ENCODE measurements at places on chromosomes 13 and 19.

DNA sequence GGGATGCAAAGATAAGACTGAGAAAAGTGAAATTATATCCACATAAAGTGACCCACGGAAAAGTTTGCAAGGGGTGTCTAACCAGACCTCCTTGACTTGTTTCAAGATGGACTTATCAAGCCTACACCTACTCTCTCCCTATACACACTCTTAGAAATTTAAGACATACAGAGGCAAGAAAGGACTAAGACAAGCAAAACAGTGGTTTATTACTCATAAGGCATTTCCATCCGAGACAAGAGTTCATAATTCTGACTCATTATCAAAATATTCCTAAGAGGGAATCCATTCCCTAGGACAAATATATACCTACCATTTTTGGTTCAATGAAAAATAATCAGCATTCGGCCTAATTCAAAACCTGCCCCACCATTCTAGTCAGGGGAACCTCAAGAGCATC is 232.6 kb upstream of the GPC6 start:
- no peak for DNase-seq

DNA sequence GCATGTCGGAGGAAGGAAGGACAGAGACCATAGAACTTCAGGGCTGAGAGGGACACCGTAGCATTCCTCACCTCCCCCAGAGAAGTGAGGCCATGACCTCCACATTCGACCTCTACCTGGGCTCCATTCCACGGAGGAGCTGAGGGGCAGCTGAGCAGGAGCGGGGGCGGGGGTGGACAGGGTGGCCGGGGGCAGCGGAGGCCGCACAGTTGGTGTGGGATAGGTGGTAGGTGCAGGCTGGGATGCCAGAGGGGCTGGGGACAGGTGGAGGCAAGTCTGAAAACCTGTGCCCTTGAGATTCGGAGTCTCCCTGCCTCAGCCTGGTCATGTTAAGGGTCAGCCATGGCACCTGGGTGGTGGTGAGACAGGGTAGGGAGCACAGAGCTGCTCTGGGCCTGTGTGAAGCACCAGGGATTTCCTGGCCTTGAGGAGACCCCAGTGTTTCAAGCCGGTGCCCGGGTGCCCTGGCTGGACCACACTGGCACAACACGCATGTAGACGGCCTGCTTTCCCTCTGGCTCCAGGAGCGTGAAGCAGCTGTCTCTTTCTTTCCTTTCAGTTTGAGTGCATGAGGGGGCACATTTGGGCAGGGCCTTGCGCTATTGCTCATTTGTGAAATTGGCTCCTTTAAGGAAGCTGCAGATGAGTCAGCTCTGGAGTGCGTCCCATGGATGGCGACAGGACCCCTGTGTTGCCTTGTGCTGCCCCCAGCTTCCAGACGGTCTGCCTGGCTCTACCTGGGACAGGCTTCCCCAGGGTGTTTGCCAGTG is 51.8 kb downstream of the TSSK6 start:
- DNase-seq, result no peak

DNA sequence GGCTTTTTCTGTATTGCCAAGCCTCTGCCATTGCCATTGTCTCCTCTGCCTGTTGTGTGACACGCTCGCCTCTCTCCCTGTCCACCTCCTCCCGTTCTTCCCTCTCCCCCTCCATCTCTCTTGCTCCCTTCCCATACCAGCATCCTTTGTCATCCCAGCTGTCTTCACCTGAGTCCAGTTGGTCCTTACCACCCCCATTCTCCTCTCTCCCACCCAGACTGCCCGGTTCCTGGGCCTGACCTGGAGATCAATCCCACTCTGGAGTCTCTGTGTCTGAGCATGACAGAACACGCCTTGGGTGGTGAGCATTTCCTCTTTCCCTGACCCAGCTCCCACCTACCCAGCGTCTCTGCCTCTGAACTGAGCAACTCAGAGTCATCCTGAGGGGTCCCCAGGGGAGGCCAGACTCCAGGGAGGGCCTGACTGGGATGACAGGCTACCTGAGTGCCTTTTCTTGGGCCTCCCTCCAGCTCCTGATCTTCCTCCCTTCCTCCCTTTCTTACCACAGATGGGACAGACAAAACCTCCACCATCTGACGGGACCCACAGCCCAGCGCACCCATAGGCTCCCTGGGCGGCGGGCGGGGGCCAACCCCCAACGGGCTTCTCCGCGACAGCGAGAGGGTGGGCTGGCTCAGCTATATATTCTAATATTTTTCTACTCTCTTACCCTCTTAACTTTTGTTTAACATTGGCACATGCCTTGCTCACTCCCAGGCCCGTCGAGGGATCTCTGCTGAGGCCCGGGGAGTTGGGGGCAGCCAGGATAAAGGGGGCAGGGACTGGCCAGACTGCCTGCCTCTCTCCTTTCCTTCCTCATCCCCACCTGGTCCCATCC is 7.7 kb downstream of the PAF1 start:
- no peak for DNase-seq

GRCh38 chr19:18895038-18895823 is 727 bp downstream of the CERS1 start:
- DNase-seq, result no peak

DNA sequence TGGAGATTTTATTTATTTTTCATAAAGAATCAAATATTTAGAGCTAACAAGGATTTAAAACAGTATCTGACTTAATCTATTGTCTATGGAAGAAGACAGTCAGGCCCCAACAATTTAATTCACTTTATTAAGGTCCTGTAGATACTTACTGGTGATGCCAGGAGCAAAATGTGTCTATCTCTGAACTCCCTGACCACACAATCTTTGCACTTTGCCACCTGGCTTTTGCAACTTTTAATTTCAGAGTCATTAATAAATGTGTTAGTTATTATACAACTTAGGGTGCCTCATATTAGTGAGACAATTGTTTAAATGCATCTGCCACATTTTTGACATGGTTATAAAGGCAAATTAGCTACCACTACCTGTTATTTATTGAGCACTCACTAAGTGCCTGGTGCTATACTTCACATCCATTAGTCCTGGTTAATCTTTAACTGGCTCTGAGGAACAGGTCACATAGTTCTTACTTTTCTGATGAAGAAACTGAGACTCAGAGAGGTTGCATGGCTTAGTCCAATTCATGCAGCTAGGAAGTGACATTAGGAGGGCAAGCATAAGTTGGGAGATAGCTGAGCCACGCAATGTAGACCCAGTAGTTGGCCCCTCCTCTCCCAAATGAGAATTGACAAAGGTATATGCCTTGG is 297.9 kb downstream of the DCT start:
- DNase-seq, result no peak

- no peak for DNase-seq
Measured at GRCh38 chr13:45108716-45109101, 11.6 kb upstream of the GTF2F2 start.

DNA sequence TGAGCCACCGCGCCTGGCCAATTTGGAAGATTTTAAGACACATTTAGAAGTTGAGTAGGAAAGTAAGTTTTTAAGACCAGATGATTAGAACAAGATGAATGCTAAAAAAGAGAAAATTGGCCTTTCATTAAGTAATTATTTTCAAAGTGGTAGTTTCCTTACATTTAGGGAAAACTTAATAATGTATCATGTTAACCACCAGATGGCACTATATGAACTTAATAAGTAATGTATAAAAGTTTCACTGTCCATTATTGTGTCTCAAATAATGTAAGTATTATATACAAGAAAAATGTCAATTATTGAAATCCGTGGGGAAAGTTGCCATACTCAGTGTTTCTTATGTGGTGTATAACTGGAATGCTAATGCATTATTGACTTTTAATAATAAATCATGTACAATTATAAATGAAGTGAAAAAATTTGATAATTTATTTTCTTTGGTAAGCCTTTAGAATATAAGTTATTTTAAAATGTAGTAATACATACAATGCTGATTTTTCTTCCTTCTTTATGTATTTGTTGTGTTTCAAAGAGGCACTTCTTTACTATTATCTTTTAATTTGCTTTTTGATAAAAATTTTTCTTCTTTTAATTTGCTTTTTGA is 29.2 kb downstream of the COG6 start:
- DNase-seq, result no peak

DNA sequence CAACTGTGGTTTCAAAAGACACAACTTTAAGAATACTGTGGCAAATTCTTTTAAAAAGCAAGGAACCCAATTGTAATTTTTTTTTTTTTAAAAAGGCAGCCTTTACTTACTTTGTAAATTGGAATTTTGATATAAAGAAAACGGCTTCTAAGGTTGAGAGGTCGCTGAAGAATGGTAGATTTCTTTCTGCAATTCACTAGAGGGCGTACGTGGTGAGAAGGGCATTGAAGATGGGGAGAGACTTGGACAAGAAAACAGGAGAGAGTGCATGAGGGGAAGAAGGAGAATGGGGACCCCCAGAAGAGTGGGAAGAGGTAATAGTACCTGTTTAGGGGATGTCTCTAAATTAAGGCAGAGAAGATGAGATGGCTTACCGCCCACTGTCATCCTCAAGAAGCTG is 33.5 kb upstream of the PABPC3 start:
- DNase-seq, result no peak

- DNase-seq, result no peak
Measured at GRCh38 chr19:48490981-48491792, 20.4 kb downstream of the LMTK3 start.

- no peak for DNase-seq
Measured at GRCh38 chr19:43316591-43317319, 36.7 kb upstream of the CD177 start.

GRCh38 chr13:33375421-33375820 is 89.9 kb upstream of the STARD13 start:
- DNase-seq, result no peak

- no peak for DNase-seq
Measured at GRCh38 chr13:29564373-29564772, 31.1 kb downstream of the SLC7A1 start.

DNA sequence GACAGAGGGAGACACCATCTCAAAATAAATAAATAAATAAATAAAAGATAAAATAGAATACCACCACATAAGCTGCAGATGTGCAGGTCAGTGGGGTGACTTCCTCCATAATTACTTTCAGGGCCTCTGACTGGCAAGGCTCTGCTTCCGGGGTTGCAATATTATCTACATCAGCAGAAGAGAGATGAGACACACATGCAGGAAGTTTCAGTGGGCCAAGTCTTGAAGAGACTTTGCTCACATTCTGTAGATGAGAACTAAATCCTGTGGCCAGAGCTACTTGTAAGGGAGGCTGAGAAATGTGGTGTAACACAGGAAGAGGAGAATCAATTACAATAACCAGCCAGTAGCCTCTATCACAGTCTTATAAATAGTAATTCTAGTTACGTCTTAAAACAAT is 89.9 kb upstream of the MAB21L1 start:
- DNase-seq, result no peak

- DNase-seq, result no peak
Measured at GRCh38 chr13:109586509-109587346, 199.7 kb downstream of the IRS2 start.

DNA sequence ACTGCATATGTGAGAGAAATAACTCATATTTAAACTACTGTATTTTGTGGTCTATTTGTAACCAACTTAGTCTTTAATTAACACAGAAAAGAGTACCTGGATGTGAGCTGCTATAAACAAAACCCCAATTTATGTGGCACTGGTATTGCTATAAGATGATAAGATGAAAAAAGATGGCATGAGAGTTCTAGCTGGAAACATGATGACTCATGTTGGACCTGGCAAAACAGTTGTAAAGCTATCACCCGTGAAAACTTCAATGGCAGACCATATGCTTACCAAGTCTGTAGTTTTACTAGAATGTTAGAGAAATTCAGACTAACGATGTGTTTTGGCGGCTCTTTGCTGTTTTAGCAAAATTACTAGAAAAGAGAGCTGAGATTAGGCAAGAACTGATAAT is 69.6 kb upstream of the PCDH9 start:
- no peak for DNase-seq

DNA sequence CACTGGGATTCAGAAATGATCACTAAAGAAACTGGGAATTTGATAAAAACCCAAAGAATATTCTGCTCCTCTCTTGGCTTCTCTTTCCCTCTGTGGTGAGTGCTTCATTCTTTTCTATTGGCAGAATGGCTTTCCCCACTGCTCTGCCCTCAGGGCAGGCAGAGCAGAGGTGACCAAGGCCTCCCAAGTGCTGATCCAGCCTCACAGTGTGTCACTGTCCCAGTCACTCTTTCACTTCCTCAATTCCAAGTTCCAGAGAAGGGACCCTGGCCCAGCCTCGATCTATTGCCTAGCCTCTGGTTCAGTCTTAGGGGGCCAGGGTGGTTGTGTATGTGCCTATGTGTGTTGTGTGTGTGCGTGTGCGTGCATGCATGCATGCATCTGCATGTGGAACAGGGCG is 180.6 kb upstream of the TMTC4 start:
- DNase-seq, result no peak

GRCh38 chr13:89097994-89098393 is 1426.8 kb downstream of the SLITRK5 start:
- no peak for DNase-seq

GRCh38 chr13:23871616-23872220 is 17.5 kb downstream of the MIPEP start:
- no peak for DNase-seq

DNA sequence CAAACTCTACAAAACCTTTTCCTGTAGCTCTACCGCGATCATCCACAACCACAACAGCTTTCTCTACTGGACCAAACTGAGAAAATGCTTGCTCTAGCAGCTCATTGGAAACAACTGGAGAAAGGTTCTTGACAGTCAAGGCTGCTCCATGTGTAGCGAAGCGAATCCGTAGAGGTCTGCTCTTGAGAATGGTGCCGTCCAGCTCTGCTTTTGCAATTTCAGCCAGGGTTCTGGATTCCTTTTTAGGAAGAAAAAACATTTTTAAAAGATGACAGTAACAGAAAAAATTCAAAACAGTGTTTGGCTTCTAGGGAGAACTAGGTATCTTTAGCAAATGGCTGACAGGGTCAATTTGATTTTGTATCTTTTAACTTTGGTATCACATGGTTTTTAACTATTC is 10.4 kb downstream of the PSPC1 start:
- DNase-seq, result no peak

DNA sequence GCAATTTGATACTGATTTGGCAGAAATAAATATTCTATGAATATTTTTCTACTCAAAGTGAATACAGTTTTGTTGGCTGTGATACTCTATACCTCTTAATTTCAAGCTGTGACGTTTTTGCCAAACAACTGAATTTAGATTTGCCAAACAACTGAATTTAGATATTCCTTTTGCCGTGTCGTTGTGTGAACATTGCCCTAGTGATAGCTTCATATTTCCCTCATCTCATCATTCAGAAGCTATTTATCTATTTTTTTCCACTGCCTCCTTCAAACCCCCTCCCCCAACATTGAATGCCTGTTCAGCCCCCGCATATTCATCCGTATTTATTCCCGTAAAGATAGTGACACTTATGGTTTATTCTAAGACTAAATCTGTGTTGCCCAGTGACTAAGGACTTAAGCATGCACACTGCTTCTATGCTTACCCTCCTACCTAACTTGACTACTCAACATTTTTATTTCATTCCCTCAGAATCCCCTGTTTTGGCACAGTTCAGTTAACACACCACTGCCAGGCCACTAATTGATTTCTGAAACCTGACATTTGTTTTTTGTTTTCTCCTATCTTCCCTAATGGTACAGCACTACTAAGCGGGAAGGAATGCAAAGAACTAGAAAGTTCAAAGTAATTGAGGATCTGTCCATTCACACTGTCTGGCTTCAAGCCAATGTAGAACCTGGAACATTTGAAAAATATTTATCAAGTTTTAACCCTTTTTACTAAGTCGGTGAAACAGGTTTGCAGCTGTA is 2.8 kb upstream of the KLF5 start:
- no peak for DNase-seq

- DNase-seq, result no peak
Measured at GRCh38 chr13:20412691-20413355, 112.8 kb downstream of the CRYL1 start.

All from stimulated activated CD8-positive, alpha-beta memory T cell treated with anti-CD3 and anti-CD28 coated beads, Interleukin-4, amount 100 ng/mL, for 1 hour (primary cell).